Activated naive CD4-positive, alpha-beta T cell treated with anti-CD3 and anti-CD28 coated beads for 36 hours (primary cell): ENCODE measurements at places on chromosomes 12 and 14.

DNA sequence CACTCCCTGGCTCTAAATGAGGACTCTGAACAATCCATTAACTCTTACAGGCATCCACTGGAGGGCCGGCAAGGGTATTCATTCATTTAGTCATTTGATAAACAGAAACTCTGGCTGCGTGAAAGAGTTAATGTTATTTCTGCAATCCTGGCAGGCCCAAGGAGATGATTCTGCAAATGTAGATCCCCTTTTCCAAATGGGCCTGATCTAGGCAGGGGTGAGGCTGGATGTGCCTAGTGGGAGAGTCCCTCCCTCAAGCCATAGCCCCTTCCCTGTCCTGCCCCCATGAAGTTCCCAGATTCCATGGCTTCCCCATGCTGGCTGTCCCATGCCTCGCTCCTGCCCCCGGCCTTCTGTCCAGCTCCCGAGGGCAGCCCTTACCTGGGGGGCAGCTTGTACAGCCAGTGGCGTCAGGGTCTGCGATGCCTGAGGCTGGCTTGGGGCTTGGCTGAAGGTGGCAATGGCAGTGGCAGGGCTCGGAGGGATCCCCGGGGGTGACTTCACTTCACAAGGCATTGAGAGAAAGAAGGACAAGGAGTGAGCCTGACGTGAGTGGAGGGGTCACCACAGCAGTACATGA lies 18.4 kb downstream of the POU6F1 start:
- DNase-seq: no peak

DNA sequence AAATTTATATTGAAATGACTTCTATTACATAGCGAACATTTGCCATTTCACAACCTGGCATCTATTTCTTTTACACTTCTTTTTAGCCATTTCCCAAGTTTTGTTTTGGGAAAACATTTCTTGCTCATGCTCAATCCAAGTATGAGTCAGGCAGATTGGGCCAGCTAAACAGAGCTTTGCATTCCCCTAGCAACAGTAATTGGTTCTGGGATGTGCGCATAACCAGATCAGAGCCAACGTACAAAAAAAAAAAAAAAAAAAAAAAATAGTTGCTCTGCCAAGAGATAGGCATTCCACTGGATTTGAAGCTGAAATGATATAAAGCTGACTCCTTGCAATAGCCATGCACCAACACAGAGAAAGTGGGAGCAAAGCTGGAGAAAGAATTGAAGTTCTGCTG lies 37.5 kb downstream of the PLCZ1 start:
- DNase-seq: no peak

- no peak for DNase-seq
Observed at GRCh38 chr12:67270622-67271021, 1.5 kb downstream of the CAND1 start.

- DNase-seq: no peak
Observed at GRCh38 chr14:68147303-68147702, 327.7 kb downstream of the RAD51B start.

DNA sequence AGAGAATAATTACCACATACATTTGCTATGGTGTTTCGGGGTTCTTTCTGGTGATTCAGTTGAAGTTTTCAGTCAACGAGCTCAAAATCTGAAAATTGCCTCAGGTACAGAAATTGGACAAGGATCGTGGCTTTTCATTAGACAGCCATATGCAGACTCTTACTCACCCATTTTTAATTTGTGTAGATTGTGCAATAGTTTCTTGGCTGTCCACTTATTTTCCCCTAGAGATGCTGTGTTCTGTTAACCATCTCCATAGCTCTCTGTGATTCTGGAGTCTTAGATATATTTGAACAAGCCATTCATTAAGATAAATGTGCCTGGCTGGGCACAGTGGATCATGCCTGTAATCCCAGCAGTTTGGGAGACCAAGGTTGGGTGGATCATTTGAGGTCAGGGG lies 497.1 kb upstream of the RPL10L start:
- no peak for DNase-seq
